ENCODE measurements at places on chromosomes 1 and 21. TPM values are rescaled to one million over a fixed set of nuclear protein-coding genes. Genes with fewer than 3 reads are reported as not detected.

Gene ANKRD65
- total RNA-seq: 0.87 TPM

Gene SMIM1
- total RNA-seq: 0.55 TPM

Gene MROH7
- total RNA-seq: 0.11 TPM

Gene ADORA1
- total RNA-seq: 7.5 TPM

Gene ADGRL4
- 3.7 TPM for total RNA-seq

Gene CCDC190
- 0.11 TPM for total RNA-seq

Gene SPRR3
- not detected for total RNA-seq

Gene CBR1
- 164 TPM for total RNA-seq

Gene ENAH
- total RNA-seq: 72.2 TPM

Gene AADACL3
- total RNA-seq: not detected

Gene CD101
- under 0.01 TPM for total RNA-seq

Measured in uterine smooth muscle cell (primary cell).